ENCODE measurements at places on chromosomes 11 and 22.

- no peak for DNase-seq
Observed at GRCh38 chr11:124176925-124177715, 6.0 kb upstream of the OR10D3 start.

GRCh38 chr22:38218661-38219622 is 17.1 kb downstream of the MAFF start:
- no peak for DNase-seq

- DNase-seq, result no peak
Observed at GRCh38 chr11:126102436-126102981, 39.8 kb upstream of the CDON start.

- no peak for DNase-seq
Observed at GRCh38 chr11:115049796-115050195, 371.5 kb downstream of the NXPE2 start.

DNA sequence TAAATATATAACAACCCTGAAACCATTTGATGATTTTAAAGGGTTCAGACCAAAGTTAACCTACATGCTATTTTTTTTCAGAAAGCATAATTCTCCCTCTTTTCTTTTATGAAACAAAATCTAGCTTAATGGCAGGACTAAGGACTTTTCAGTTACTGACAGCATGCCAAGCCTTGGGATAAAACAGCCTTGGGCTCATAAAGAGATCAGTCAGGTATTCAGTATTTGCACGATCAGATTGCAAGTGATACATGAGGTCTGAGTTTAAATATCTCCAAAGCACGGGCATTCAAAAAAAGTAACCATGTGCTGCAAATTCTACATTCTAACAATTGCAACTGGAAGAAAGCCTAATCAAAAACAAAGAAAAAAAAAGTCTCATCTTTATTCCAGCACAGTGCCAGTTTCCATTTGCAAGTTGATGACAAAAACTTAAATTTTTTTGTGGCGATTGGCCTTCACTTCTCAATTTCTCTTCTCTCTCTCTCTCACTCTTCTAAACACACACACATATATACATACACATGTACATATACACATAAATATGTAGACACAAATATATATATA is 60.1 kb downstream of the CTSC start:
- DNase-seq, result no peak

DNA sequence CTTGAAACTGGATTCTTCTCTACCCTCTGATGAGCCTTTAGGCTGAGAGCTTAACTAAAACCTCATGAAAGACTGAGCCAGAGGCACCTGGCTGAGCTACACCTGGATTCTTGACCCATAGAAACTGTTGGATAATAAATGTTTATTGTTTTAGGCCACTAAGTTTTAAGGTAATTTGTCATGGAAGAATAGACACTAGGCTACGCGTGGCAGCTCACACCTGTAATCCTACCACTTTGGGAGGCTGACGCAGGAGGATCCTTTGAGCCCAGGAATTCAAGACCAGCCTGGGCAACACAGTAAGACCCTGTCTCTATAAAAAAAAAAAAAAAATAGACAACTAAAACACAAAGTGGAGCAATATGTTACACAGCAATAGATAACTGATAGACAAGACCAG is 29.2 kb upstream of the UPB1 start:
- no peak for DNase-seq
